ENCODE measurements at places on chromosomes 2 and 18. TPM values are rescaled to one million over a fixed set of nuclear protein-coding genes. Genes with fewer than 3 reads are reported as not detected.

Gene CXCR2
- not detected for polyA plus RNA-seq

Gene BCS1L
- 49.0 TPM for polyA plus RNA-seq

Gene VWC2L
- polyA plus RNA-seq: not detected

Gene CERKL
- polyA plus RNA-seq: 0.04 TPM

Gene SIX2
- 0.36 TPM for polyA plus RNA-seq

Gene SLC19A3
- polyA plus RNA-seq: not detected

Gene CAPG
- polyA plus RNA-seq: 135 TPM

Gene LHCGR
- polyA plus RNA-seq: not detected

Gene DQX1
- polyA plus RNA-seq: not detected

GRCh38 chr18:44258086-44258485 is 422.6 kb upstream of the SETBP1 start:
- no peak for DNase-seq

- no peak for DNase-seq
Measured at GRCh38 chr2:11955884-11956291, 209.5 kb downstream of the LPIN1 start.

DNA sequence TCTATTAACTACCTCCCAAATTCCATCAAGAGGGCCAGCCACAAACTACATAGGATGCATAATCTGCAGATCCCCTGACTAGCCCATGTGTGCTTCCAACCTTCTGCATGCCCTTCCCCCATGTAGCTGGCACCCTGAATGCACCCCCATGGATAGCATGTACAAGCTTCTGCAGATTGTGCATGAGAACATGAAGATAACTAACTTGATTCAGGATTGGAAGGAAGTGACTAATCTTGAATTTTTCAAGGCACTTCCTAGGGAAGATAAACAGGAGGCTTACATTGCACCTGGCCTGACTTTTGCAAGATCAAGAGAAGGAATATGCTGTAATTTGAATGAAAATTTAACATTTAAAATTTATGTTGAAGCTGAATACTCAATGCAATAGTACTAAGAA is 66.7 kb downstream of the CDC42EP3 start:
- DNase-seq: no peak

- DNase-seq: no peak
Measured at GRCh38 chr18:21146016-21146415, 34.4 kb upstream of the ROCK1 start.

GRCh38 chr18:68447286-68447685 is 267.6 kb downstream of the TMX3 start:
- no peak for DNase-seq

DNA sequence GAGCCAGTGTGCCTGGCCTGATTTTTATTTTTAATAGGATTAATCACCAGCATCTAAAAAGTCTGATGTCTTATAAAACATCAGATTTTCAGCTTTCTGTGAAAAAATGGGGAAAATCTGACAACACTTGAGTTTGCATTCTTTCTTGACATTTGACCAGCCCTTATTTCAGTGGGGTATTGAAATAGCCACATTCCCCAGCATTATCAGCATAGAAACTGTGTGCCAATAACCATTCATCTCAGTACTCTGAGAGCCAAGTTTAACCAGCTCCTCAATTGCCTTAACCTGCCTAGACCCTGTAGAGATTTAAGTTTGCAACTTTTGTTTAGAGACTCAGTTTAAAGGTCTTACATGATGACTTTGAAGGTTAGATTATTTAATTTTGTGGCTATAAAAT is 155.0 kb downstream of the CERS6 start:
- no peak for DNase-seq

DNA sequence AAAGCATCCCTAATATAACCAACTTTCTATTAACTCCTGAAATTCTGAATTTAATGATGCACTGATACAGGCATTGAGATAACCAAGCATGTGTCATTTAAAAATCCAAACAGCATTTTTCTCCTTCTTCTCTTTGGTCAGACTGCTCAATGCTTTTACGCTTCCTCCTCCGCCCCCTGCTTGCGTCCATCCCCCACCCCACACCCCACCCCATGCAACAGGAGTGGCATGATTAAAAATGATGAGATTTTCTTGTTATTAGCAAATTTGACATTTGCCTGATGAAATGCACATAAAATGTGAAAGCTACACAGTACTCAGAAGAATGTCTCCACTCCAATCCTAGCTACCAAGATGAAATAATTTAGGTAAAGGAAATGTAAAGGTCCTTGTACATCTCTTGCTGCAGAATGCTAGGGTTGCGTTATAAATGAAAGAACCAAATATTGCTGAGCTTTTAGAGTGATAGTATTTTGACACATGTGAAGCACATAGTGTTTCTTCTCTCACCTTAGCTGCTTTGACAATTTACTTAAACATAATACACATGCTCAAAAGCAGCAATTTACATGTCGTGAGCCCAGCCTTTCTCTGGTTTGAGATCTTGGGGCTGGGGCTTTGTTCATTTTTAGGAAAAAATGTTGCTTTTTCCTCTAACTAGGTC is 263.8 kb downstream of the MEIS1 start:
- DNase-seq: no peak

- no peak for DNase-seq
Measured at GRCh38 chr18:63514888-63515678, 27.1 kb upstream of the SERPINB12 start.

- DNase-seq: no peak
Measured at GRCh38 chr2:240622531-240623235, 2.6 kb upstream of the GPR35 start.

DNA sequence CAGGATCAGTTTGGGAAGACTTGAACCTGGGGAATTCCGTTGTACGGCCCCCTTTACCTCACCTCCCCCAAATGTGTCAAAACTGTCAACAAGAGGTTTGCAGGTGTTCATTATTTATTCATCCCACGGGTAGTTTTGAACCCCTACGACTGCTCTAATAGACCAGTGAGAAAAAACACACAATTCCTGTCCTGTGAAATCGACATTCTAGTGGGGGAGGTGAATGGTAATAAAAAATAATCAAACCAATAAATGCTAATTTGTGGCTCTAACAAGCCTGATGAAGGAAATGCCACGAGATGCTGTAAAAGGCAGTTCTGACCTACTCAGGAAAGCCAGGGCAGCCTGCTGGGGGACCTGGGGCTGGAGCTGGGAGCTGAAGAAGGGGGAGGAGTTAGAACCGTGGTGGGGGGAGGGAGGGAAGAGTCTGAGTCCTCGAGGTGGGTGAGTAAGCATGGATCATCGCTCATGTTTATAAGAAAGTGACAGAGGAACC is 463 bp upstream of the DNAJB2 start:
- DNase-seq: no peak

DNA sequence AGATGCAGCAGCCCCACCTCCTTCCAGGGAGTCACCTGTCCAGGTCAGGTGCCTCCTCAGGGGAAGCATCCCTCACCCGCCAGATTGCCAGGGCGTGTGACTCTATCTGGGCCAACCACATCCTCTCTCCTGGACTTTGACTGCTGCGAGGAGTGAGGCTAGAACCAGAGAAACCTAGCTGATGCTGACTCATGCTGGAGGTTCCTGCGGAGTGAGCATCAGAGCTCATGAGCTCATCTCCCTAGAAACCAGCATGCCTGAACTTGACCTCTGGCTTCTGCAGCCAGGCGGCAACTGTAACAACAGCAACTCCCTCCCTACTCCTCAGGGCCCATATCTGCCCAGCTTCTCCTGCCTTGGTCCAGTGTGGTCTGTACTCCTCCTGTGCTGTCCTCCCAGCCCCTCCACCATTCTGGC is 28.3 kb upstream of the NT5DC4 start:
- DNase-seq: peak; percentile 81

DNA sequence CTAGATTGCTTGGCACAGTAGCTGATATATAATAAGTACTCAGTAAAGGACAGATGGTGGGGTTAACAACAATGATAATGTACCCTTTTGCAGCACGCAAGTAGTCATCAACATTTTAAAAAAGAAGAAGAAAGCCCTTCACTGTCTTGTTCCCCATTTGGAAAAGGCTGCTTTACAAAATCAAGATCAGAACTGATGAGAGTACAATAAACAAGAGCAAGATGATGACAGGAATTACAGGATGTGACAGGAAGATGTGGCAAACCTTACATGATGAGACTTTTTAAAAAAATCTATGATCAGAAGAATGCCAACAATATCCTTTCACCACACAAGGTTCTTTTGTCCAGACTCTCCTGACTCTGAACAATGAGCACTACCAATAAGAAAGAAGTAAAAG is 9.1 kb downstream of the TYW5 start:
- DNase-seq: no peak

GRCh38 chr2:109128048-109128615 is 873 bp upstream of the SH3RF3 start:
- DNase-seq: no peak

DNA sequence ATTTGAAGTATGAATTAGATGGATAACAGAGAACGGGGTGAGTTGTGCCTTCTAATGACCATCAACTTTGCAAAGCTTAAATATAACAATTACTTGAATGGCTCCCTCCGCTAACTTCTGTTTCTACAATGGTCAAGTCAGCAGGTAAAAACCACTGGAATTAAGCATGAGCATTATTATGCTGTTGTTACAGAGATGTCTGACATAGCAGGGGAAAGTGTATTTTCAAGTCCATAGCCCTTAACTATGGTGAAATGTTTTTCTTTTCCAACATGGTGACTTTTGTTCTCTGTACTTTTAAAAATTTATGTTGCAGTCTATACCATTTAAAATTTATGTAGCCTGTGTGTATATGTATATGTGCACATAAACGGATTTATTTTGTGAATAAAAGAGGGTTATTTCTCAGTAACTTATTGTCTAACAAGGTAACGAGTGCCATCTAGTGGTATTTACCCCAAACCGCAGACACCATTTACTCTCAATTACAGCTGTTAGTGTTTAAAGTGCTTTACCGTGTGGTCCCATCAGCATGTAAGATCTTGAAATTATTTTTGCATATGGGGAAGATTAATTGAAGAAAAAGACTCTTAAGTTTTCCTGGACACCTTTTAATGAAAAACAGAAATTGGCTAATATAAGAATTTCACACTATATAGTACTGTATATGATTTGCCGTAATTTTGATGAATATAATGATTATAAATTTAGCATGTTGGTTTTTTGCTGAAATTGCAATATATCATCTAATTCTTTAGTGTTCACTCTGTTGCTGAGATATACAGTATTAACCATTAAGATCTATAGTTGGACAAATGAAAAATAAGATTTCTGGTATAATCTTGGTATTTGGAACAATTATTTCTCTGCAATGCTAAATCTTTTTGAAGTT is 78.2 kb downstream of the UBE2E3 start:
- no peak for DNase-seq

All from BJ (cell line).